Liver (tissue), 10 donors: ENCODE measurements at places on chromosomes 2 and 18. TPM values are rescaled to one million over a fixed set of nuclear protein-coding genes. Genes with fewer than 3 reads are reported as not detected.

Gene MARCO
- 82.9 TPM for total RNA-seq

Gene DCDC2C
- not detected for total RNA-seq

Gene NEUROD1
- not detected for total RNA-seq

Gene POLR1B
- 23.8 TPM for total RNA-seq

- no peaks in the 10 kb centered on the region for H3K27me3 ChIP-seq
- H3K27ac ChIP-seq: no peak overlapping the region
- H3K36me3 ChIP-seq: no peaks in the 10 kb centered on the region
These were observed 18.0 kb upstream of the LBH start for GRCh38 chr2:30213326-30213725.

DNA sequence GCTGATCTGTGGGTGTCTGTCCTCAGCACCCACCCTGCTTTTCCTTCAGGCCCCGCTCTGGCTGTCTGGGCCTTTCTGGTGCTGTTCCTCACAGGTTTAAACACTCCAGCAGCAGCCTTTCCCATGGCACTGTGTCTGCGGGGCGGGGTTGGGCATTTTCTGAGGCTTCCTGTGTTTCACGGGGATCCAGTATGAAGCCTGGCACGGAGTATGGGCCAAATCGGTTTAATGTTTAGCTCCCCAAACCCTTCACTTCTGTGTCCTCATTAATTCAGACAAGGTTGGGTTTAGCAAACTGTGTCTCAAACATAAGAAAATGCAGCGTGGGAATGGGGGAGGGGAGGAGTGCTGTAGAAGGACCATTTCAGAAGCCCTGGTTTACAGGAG lies 44.9 kb downstream of the HPCAL1 start:
- no peak overlapping the region for H3K27ac ChIP-seq
- H3K36me3 ChIP-seq: no peaks in the 10 kb centered on the region
- H3K4me1 ChIP-seq: peaks cover 10% of the 10 kb centered on the region
- DNase-seq: no peak
- H3K4me3 ChIP-seq: no peak overlapping the region
- no peaks in the 10 kb centered on the region for H3K27me3 ChIP-seq

DNA sequence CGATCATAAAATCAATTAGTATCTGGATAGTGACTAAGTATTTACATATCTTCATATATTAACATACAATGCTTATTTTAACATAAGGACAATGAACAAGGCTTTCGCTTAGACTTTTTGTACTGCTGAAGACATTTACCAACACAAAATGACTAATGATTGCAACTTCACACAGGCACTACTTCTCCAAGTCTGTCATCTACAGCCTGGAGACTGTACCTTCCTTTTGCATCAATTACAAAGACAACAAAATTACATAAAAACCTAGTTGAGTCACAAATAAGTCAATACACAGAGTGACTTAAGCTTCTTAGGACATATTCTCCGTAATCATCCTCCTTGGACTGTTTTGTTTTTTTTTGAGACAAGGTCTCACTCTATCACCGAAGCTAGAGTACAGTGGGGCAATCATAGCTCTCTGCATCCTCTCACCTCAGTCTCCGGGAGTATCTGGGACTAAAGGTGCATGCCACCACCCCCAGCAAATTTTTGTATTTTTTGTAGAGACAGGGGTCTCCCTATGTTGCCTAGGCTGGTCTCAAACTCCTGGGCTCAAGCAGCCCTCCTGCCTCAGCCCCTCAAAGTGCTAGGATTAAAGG lies 15.9 kb downstream of the PUM2 start:
- no peaks in the 10 kb centered on the region for H3K27me3 ChIP-seq
- H3K36me3 ChIP-seq: peaks cover 3% of the 10 kb centered on the region
- H3K4me1 ChIP-seq: peaks cover 20% of the 10 kb centered on the region
- no peak overlapping the region for H3K4me3 ChIP-seq

GRCh38 chr2:45120546-45120945 lies 111.3 kb upstream of the SIX2 start:
- DNase-seq: no peak
- no peak overlapping the region for H3K4me3 ChIP-seq
- H3K4me1 ChIP-seq: no peaks in the 10 kb centered on the region

GRCh38 chr18:48996901-48997463 lies 46.2 kb upstream of the SMAD7 start:
- H3K4me1 ChIP-seq: peaks cover 9% of the 10 kb centered on the region
- no peaks in the 10 kb centered on the region for H3K36me3 ChIP-seq
- H3K4me3 ChIP-seq: no peak overlapping the region
- DNase-seq: no peak

DNA sequence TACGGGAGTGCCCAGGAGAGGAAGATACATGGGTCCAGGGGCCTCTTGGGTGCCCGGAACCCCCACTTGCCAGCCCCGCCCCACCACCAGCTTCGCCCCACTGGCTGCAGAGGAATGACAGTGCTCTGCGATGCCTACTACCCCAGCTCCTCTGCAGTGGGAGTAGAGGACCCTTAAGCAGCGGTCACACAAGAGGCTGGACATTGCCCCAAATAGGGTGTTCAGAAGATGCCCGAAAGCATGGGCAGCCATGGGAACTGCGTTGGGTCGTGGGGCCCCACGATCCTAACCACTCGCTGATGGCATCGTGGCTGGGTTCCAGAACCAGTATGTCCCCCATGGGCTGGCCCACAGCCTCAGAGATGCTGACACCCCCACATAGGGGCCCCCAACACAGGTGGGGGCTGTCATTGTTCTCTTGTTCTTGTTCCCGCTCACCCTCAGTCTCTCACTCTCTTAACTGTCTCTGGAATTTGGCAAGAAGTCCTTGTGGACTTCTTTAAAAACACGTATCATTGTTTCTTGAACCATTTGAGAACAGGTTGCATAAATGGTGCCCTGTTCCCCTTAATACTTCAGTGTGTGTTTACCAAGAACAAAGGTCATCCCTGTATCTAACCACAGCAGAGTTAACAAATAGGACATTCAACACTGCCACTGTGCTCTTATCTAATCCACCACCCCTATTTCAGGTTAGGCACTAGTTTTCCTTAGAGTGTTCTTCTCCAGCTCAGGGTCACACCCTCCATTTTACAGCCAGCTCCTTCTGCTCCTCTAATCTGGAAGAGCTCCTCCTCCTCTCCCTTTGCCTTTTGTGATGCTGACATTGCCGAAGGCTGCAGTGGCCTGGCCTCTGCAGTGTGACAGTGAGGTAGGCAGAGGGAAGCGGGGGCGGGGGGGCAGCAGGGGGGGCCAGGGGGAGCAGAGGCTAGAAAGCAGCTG lies 76.3 kb downstream of the STPG4 start:
- no peak for DNase-seq
- peaks cover 30% of the 10 kb centered on the region for H3K4me1 ChIP-seq
- no peak overlapping the region for H3K4me3 ChIP-seq
- no peaks in the 10 kb centered on the region for H3K36me3 ChIP-seq

DNA sequence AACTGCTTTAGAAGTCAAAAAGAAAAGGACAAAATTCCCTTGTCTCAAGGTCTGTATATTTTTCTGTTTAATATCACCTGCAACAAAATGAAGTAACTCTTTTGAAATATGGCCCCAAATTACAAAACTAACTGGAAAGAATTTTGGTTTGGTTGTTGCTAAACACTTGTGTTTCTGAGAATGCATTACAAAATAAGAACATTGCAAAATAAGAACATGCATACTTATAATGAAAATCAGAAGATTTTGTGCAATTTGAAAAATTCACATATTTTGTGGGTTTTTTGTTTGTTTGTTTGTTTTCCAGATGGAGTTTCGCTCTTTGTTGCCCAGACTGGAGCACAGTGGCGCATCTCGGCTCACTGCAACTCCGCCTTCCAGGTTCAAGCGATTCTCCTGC lies 21.8 kb downstream of the NDUFB3 start:
- no peak for DNase-seq
- no peaks in the 10 kb centered on the region for H3K27me3 ChIP-seq
- peak overlapping the region; percentile 36 for H3K27ac ChIP-seq
- H3K36me3 ChIP-seq: no peaks in the 10 kb centered on the region
- H3K4me1 ChIP-seq: peaks cover 4% of the 10 kb centered on the region
- H3K4me3 ChIP-seq: no peak overlapping the region

GRCh38 chr18:59918320-59918755 lies 18.5 kb downstream of the PMAIP1 start:
- no peak overlapping the region for H3K4me3 ChIP-seq
- no peaks in the 10 kb centered on the region for H3K27me3 ChIP-seq
- H3K4me1 ChIP-seq: no peaks in the 10 kb centered on the region
- H3K27ac ChIP-seq: no peak overlapping the region
- no peaks in the 10 kb centered on the region for H3K36me3 ChIP-seq

DNA sequence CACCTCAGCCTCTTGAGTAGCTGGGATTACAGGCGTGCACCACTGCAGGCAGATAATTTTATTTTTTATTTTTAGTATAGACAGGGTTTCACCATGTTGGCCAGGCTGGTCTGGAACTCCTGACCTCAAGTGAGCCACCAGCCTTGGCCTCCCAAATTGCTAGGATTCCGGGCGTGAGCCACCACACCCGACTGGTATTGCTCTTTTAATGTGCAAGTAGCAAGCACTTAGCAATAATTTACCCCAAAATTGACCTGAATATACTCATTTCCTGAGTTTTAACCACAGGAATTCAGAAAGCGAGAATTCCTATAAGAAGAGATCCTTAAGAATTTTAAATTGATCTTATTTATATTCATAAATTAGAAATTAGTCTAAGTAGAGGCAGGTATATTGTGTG lies 169.1 kb downstream of the CDH2 start:
- H3K4me1 ChIP-seq: no peaks in the 10 kb centered on the region
- peaks cover 6% of the 10 kb centered on the region for H3K36me3 ChIP-seq
- DNase-seq: no peak
- no peaks in the 10 kb centered on the region for H3K27me3 ChIP-seq

DNA sequence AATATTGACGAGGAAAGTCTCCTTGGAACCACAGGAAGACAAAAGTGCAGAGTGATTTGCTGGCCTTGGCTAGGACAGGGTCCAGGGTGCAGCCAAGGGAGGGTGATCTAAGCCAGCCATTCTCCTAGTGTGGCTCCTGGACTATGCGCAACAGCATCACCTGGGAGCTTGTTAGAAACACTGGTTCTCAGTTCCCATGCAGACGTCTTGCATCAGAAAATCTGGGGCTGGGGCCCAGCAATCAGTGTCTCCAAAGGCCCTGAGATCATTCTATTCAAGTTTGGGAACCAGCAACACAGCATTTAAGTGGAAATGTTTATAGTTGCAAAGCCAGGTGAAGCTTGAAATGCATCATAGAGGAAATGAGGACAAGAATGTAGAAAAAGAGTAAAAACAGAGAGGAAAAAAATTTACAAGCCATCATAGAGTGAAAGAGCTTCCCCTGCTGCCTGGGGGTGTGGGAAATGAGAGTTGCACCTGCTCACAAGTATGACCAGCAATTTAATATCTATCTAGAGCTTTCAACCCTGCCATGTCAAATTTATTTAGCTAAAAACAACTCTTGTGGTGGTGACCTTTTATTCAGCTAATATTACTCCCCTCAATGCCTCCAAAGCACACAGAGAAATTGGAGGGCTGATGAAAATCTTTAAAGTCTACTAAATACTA lies 54.4 kb upstream of the SEC11C start:
- DNase-seq: no peak
- H3K27me3 ChIP-seq: no peaks in the 10 kb centered on the region
- H3K4me3 ChIP-seq: no peak overlapping the region

DNA sequence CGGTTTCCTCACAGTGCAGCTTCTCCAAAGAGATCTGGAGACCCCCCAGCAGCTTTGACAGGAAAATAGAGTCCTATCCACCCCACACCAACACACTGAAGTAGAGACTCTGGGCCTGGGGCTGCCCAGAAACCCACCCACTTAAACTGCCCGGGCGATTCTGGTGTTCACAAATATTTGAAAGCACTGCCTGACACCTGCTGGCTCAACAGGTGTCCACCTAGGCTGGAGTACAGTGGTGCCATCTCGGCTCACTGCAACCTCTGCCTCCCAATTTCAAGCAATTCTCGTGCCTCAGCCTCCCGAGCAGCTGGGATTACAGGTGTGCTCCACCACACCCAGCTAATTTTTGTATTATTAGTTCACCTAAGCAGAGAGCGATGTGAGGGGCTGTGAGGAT lies 5.3 kb downstream of the STEAP3 start:
- peaks cover 71% of the 10 kb centered on the region for H3K4me1 ChIP-seq
- H3K4me3 ChIP-seq: no peak overlapping the region
- DNase-seq: no peak
- H3K27ac ChIP-seq: no peak overlapping the region

GRCh38 chr2:102417946-102418345 lies 5.0 kb upstream of the IL18RAP start:
- no peak for DNase-seq
- no peaks in the 10 kb centered on the region for H3K36me3 ChIP-seq
- H3K4me1 ChIP-seq: no peaks in the 10 kb centered on the region
- no peak overlapping the region for H3K4me3 ChIP-seq
- no peak overlapping the region for H3K27ac ChIP-seq
- no peaks in the 10 kb centered on the region for H3K27me3 ChIP-seq

DNA sequence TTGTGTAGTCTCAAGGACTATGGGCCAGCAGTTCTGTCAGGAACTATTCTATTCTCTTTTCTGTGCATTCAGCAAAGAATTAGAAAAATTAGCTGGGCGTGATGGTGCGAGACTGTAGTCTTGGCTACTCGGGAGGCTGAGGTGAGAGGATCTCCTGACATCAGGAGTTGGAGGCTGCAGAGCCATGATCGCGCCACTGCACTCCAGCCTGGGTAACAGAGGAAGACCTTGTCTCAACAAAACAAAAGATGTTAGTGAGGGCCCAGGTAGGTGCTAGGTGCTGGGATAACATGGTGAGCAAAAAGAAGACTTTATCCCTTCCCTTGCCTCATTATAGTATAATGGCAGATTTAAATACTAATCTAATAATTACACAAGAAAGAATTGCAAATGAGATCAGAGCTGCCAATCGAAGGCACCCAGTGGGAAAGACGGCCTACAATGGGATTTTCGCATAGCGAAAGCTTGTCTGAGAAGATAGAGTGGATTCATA lies 447 bp upstream of the MRPL19 start:
- H3K4me1 ChIP-seq: peaks cover 6% of the 10 kb centered on the region
- peak overlapping the region; percentile 93 for H3K27ac ChIP-seq
- no peaks in the 10 kb centered on the region for H3K27me3 ChIP-seq
- peaks cover 5% of the 10 kb centered on the region for H3K36me3 ChIP-seq

GRCh38 chr2:176507786-176508185 lies 238.5 kb downstream of the MTX2 start:
- H3K36me3 ChIP-seq: no peaks in the 10 kb centered on the region
- H3K4me3 ChIP-seq: no peak overlapping the region
- peaks cover 5% of the 10 kb centered on the region for H3K4me1 ChIP-seq
- DNase-seq: no peak
- H3K27ac ChIP-seq: no peak overlapping the region
- no peaks in the 10 kb centered on the region for H3K27me3 ChIP-seq

GRCh38 chr2:120831086-120831485 lies 95.4 kb downstream of the GLI2 start:
- H3K27me3 ChIP-seq: no peaks in the 10 kb centered on the region
- H3K4me3 ChIP-seq: no peak overlapping the region
- H3K36me3 ChIP-seq: no peaks in the 10 kb centered on the region
- H3K27ac ChIP-seq: no peak overlapping the region
- no peaks in the 10 kb centered on the region for H3K4me1 ChIP-seq
